ENCODE measurements at places on chromosomes 2 and 18.

DNA sequence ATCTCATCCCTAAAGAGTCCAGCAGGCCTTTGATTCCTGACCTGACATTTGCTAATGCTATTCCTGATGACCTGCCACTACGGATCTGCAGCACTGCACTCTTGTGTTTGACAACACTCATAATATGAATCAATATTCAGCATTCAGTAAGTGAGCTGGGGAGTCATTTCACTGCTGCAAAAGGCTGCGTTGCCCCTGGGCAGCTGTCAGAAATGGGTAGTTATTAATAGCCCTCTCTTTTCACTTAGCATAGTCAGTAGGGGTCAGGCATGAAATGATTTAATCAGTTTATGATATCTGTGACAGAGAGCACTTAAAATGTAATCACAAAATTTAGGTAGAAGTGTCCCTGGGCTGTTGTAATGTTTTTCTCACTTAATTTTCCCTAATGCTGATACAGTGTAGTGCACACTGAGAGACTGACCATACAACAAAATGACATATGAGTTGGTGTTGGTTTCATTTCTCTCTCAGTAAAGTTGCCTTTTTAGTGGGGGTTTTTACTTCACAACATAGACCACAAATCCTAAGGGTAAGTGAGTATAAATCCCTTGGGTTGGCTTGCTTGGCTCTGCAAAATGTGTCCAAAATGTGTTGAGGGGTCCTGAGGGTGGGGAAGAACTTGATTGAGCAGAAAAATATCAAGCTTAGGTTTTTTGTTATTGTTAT lies 184.8 kb downstream of the CAMKMT start:
- DNase-seq: no peak

- DNase-seq: peak; percentile 53
Observed at GRCh38 chr2:151029406-151030157, 232.1 kb downstream of the RBM43 start.

DNA sequence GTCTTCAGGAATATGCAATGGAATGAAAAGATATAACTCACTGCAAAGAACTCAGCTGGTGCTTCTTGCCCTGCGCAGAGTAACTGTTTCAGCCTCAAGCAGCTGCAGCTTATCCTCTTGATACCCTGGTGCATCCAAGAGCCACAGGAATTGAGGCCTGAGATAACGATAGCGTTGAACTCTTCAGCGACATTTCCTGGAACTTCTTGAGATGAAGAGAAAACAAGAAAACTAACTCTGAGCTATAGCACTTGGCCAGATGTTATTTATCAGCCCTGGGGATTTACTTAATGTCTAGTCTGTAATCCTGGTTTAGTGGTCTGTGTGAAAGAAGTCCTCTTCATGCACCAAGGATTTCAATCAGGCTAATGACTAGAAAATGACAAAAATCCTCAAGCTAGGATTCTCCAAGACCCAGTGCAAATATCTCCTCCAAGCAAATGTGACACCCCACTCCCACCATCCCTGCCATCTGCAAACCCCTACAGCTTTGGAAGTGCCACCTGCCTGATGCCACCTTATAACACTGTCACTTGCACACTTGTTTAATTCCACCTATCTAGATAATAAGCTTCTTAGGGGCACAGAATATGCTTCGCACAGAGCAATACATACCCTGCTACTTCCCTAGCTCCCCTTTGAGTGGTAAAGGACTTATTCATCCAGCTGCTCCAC lies 40.6 kb downstream of the EHD3 start:
- no peak for DNase-seq

DNA sequence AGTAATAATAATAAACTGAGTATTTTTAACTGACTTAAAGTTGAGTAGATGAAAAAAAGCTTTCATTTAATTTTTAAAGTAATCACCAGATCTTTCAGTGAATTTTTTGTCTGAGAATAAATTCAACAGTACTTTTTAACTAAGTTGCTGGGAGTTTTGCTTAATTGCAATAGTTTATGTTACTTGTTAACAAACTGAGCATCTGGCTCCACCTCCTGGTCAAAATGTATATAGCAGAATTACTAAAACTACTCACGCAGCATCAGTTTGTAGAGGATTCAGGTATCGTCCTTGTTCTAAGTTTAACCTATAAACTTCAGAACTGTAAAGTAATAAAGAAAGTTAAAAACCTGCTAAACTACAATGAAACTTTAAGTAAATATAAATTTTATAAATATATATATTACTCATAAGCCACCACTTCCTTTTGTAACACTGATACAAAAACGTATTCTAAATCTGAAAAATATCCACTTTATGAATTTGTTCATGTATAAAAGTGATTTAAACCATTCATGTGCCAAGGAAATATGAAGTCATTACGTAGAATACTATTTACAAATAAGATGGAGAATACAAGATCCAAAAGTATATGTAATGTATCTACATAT lies 21.3 kb downstream of the NOL10 start:
- peak; percentile 52 for DNase-seq

DNA sequence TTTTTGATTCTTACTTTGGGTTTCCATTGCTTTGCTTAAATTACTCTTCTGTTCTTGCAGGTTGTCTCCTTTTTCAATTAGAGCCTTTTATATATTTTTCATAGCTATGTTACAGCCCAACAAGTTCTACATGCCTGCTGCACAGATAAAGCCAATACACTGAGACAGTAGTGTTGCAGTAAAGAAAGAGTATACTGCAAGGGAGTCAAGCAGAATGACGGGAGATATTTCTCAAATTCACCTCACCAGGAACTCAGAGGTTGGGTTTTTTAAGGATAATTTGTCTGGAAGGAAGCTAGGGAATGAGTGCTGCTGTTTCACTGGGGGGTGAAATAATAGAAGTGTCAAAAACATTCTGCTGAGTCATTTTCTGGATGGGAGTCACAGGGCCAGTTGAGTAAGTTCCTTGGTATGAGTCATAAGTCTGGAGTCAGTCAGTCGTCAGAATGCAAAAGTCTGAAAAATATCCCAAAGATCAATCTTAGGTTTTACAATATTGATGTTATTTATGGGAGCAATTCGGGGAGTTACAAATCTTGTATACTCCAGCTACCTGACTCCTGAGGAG lies 193.0 kb upstream of the RGPD4 start:
- peak; percentile 71 for DNase-seq

- no peak for DNase-seq
Observed at GRCh38 chr2:54864727-54865126, 141.3 kb downstream of the EML6 start.

DNA sequence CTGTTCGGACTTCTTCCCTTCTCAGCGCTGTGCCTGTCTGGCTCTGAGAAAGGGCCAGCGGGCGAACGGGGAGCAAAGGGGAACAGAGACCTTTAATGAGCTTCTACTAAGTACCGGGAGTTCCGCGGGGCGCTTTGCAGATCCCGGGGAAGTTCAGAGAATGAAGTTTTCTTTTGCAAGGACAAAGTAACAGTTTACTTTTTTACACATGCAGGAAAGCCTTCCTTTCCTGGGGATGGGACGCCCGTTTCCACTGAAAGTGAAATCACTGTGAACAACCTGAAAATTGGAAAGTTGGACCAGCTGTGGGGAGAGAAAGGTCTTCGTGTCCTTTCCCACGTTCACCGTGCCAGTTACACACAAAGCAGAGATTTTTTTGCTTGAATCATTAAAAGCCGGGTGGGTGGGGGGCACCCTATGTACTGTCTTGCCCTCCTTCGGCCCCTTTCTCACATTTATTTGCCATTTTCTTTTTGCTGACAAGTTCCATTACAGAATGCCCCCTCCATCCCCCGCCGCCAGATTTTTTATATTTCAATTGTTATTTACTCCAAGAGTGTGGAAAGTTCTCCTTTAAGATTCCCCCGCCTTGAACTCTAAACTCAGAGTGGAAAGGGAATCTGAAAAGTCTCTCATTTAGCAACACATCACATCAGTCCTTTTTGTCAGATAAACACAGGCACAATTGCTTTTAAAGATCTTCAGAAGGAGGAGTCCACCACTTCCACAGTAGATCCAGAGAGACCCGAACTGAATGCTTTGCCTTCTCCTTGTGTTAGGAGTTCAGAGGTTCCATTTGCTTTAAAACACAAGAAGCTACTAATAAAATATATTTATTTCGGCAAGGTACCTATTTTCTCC lies 1.1 kb upstream of the FN1 start:
- DNase-seq: no peak

DNA sequence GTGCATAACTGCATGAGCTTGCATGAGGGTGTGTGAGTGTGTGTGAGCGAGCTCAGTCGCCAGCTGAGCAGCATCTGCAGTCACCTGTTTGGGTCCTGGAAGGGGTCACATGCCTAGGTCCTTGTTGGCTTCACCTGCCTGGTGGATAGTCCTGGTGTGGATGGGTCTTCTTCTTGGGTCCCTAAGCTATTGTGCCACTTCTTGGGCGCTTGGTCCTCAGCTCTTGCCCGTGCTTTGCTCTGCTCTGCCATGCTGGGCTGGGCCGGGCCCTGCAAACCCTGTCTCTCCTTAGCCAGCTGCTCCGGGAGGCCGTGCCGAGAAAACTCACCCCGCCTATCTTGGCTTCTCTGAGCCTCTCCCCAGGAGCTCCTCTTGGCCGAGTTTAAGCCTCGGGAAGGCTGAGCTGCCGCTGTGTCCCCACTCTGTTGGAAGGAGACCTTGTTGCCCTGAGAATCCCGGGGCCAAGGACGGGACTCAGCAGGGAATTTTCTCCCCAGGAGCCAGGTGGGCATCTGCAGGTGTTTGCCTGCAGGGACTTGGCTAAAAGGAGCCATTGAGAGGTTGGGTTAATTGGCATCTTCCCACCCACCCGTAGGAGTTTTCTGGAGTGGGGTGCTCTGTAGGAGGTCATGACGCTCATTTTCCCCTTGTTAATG lies 300.8 kb downstream of the NDUFA10 start:
- no peak for DNase-seq

DNA sequence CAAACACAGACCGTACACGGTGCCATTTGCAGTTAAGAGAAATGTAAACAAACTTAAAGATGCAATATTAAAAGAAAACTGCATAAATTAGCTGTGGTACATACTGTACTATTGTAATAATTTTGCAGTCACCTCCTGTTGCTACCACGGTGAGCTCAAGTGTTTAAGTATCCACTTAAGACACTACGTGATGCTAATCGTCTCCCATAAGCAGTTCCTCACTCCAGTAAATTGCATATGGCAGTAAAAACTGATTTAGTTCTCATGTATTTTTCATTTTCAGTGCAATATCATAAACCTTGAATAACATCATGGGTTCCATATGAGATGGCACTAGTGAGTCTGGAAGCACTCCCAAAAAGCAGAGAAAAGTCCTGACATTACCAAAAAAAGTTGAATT lies 14.4 kb downstream of the CLEC4F start:
- no peak for DNase-seq

DNA sequence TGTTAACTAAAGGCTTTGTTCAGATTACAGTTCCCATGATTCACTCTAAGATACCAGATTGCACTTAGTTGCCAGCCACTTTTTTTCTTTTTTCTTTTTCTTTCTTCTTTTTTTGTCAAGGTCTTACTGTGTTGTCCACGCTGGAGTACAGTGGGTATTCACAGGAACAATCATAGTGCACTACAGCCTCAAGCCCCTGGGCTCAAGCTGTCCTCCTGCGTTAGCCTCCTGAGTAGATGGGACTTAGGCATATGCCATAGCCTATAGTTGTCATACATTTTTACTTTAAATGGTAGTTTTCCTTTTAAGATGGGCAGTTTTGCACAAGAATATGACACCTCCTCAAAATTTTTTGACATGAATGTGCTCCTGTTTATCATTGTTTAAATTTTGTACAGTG lies 2.1 kb downstream of the UGP2 start:
- no peak for DNase-seq

DNA sequence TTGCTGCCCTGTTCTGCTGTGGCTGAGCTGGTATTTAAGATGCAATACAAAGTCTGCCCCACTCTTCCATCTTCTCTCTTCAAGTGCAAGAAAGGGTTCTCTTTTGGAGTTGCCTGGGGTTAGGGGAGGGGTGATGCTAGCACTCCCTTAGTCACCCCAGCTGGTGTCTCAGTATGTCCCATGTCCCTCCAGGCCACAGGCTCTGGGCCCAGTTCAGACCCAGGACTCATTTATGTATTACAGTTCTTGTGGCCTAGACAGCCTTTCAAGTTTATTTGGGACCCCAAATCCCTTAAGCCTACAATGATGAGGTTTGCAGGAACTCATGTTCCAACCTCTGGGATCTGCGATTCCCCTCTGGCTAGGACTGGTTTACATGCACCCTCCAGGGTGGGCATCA lies 47.2 kb upstream of the CCDC141 start:
- no peak for DNase-seq

DNA sequence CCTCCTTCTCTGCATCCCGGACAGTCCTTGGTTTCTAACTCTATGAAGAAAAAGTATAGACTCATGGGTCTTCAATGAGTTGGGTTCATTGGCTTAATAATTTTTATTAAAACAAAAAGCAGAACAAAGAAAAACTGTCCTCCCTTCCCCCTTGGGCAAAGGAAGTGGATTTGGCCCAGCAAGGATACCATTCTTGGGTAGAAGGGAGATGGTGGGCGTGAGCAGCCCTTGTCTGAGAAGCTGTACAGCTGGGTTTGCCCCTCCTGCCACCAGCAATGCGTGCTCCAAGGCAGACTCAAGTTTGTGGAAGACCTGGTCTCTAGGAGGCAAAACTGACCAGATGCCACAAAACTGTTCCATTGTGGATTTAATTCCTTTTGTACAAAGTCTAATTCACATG lies 12.7 kb downstream of the PCARE start:
- no peak for DNase-seq

- no peak for DNase-seq
Observed at GRCh38 chr2:150126143-150126740, 361.2 kb downstream of the RND3 start.

DNA sequence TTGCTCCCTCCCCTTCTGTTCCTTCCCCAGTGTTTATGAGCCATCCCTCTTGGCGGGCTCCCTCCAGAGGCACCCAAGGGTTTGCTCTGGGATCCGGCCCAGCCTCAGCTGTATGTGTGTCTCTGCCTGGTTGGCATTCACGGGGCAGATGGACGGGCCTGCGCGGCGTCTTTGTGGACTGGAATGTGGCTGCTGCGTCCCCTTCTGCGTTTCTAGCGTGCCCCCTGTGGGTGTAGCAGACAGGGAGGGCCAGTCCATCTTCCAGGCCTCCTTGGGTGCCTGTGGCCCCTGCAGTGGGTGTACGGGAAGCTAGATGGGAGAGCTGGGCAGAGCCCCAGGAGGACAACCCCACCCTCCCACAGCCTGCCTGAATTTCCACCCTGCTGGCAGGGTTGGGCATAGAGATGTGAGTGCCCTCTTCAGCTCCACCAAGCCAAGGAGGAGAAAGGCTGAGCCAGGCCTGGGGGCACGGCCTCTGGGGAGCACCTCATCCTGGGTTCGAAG lies 15.7 kb downstream of the GPC1 start:
- DNase-seq: no peak

DNA sequence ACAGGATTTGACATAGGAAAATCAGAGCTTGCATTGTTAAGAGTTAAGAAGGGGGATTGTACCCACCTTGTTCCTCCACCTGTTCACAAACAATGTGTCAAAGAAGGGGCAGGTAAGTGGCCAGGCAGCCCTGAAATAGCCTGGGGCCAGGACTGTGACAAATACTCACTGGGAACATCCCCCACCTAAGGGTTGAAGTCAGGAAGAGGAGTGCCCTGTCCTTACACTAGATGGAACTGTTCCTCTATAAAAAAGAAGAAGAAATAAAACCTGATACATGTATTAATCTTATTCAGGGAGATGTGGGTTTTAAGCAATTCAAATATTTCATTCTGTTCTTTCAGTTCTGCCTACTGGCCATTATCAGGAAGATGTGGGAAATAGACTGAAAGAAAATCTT lies 41.9 kb downstream of the TACR1 start:
- DNase-seq: peak; percentile 52

GRCh38 chr18:27785815-27786471 lies 391.0 kb downstream of the CDH2 start:
- no peak for DNase-seq

- DNase-seq: peak; percentile 84
Observed at GRCh38 chr2:151334082-151334815, 23.1 kb upstream of the TNFAIP6 start.

GRCh38 chr2:234770031-234770506 lies 181.7 kb upstream of the SH3BP4 start:
- DNase-seq: no peak

All from GM03348 (cell line).